CD4-positive, alpha-beta T cell treated with Interleukin-17A for 1 hour (primary cell): ENCODE measurements at places on chromosomes 16 and 17.
A peak's percentile ranks its signal among the peaks of the same experiment; 100 is the strongest.

GRCh38 chr16:27226976-27227705 lies 23.8 kb downstream of the KDM8 start:
- DNase-seq, result no peak

- DNase-seq, result no peak
Observed at GRCh38 chr16:31094088-31094423, 541 bp downstream of the VKORC1 start.

DNA sequence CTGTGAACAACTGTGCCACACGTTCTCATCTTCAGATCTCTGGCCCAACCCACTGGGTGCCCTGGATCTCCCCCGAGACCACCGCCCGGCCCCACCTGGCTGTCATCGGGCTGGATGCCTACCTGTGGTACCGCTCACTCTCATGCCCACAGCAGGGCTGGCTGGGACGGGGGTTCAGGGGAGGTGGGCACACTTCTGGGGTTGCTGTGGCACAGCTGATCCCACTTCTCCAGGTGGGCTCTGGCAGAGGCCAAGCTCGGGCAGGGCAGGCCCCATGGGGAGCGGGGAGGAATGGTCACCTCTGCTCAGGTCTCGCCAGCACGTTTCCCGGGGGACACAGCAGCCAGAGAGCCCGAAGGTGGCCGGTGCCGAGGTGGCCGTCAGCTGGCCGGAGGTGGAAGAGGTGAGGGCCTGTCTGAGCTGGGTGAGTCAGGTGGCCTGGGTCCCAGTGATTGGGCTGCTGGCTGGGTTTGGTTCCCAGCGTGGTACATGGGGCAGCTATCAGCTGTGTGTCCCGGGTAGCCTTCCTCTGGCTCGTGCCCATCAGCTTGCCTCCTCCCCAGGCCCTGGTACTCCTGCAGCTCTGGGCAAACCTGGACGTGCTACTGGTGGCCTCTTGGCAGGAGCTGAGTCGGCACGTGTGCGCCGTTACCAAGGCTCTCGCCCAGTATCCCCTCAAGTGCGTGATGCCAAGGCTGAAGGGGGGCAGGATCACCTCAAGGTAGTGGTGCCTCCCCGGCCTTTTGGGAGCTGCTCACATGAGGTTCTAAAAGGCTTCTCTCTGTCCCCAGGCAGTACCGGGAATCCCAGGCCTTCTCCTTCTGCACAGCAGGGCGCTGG lies 2.3 kb upstream of the MRPS34 start:
- DNase-seq, result no peak

- peak; percentile 9 for DNase-seq
Observed at GRCh38 chr17:49497148-49498028, 2.3 kb downstream of the NGFR start.

DNA sequence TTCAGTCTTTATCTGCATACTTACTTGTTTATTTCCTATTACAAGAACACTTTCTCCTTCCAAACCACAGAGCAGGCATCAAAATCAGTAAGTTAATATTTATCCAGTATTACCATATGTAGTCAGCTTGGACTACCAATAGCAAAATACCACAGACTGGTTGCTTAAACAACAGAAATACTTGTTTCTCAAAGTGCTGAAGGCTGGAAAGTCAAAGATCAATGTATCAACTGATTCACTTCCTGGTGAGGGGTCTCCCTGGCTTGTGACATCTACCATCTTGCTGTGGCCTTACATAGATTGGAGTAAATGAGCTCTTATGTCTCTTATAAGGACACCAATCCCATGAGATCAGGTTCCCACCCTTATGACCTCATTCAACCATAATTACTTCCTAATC lies 2.6 kb downstream of the STXBP4 start:
- no peak for DNase-seq

- DNase-seq, result peak; percentile 88
Observed at GRCh38 chr16:48613061-48613957, 3.3 kb upstream of the N4BP1 start.

- DNase-seq, result no peak
Observed at GRCh38 chr17:29621751-29622194, 939 bp downstream of the CORO6 start.

- no peak for DNase-seq
Observed at GRCh38 chr16:10622036-10622921, 41.9 kb upstream of the EMP2 start.

GRCh38 chr17:76405967-76406647 lies 21.7 kb downstream of the SPHK1 start:
- DNase-seq, result no peak

DNA sequence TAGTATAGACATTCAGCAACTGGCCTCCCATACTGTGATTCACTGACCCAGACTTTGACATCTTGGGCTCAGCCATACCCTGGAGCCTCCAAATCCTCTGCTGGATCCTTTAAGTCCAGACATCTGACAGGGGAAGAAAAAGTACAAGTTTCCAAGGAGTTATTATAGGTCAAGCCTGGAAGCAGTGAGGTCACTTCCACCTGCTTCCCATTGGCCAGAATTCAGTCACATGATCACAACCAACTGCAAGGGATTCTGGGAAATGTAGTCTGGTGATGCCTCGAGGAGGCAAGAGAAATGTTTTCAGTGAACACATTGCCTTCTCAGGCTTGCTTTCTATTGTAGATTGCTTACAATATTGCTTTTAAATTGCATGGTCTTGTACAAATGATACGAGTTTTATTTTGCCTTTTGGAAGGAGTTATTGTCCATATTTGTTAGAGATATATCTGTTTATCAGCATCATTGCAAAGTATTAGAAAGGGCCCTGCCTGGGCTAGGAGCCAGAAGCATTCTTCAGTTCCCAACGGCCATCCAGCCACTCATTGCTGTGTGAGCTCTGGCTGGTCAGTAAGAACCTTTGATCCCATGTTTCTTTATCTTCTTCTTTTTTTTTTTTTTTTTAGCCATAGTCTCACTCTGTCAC lies 696.9 kb downstream of the WWOX start:
- DNase-seq, result peak; percentile 67

DNA sequence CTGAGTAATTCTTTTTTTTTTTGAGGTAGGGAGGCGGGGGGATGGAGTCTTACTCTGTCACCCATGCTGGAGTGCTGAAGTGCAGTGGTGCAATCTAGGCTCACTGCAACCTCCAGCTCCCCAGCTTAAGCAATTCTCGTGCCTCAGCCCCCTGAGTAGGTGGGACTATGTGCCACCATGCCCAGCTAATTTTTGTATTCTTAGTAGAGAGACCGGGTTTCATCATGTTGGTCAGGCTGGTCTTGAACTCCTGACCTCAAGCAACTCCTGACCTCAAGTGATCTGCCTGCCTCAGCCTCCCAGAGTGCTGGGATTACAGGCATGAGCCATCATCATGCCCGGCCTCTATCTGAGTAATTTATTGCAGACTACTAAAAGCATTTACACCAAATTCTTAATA lies 19.4 kb downstream of the KPNB1 start:
- no peak for DNase-seq

DNA sequence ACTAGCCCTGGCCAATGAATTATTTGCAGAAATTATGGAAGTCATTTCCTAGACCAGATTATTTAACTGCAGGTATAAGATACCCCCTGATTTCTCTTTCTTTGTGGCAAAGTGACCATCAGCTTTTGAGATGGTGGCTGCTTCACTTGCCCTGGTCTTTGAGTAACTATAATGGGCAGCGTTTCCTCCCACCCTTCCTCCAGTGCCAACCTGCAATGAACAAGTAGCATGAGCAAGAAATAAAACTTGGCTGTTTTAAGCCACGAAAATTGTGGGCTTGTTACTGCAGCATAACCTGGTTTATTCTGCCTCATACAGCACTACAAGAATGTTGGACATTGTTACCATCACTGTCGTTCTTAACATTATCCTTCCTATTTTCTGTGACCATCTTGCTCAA lies 105.3 kb downstream of the CYLD start:
- no peak for DNase-seq

- peak; percentile 83 for DNase-seq
Observed at GRCh38 chr17:29291163-29291752, 2.7 kb downstream of the NUFIP2 start.

DNA sequence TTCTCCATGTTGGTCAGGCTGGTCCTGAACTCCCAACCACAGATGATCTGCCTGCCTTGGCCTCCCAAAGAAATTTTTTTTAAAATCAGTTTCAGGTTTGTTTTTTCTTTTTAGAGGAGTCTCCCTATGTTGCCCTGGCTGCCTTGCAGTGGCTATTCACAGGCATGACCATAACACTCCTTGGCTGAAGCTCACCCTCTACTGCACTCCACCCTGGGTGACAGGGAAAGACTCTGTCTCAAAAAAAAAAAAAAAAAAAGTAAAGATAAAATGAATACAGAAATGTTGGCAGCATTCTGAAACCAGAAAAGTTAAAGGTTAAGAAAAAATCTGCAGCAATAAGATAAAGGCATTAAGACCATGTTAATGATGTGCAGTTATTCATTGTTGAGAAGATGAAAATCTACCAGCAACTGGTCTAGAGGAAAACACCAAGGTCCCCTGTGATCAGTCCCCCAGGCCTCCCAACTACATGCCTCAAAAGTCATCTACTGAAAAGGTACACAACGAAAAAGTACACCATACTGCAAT lies 15.1 kb downstream of the YWHAE start:
- no peak for DNase-seq

DNA sequence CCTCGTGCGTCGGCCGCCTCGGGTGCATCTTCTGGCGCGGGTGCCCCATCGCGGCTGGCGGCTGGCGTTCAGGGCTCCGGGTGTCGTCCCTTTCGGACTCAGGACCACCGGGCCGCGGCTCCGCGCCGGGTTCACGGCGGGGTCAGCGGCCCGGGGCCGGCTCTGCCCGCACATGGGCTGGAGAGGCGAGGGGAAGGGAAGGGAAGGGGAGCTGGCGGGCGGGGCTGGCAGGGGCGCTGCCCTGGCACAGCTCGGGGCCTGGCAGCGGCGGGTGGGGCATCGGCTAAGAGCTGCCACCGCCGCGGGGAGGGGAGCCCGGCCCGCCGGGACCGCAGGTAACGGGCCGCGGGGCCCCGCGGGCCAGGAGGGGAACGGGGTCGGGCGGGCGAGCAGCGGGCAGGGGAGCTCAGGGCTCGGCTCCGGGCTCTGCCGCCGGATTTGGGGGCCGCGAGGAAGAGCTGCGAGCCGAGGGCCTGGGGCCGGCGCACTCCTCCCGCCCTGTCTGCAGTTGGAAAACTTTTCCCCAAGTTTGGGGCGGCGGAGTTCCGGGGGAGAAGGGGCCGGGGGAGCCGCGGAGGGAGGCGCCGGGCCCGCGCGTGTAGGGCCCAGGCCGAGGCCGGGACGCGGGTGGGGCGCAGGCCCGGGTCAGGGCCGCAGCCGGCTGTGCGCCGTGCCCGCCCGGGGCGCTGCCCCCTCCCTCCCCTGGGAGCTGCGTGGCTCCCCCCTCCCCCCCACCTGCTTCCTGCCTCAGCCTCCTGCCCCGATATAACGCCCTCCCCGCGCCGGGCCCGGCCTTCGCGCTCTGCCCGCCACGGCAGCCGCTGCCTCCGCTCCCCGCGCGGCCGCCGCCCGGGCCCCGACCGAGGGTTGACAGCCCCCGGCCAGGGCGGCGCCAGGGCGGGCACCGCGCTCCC lies 646 bp downstream of the HIC1 start:
- peak; percentile 49 for DNase-seq

- no peak for DNase-seq
Observed at GRCh38 chr16:63130942-63131341, 1094.7 kb upstream of the CDH8 start.
